NCI-H1930 (cell line): ENCODE measurements at places on chromosomes 1 and 21.

DNA sequence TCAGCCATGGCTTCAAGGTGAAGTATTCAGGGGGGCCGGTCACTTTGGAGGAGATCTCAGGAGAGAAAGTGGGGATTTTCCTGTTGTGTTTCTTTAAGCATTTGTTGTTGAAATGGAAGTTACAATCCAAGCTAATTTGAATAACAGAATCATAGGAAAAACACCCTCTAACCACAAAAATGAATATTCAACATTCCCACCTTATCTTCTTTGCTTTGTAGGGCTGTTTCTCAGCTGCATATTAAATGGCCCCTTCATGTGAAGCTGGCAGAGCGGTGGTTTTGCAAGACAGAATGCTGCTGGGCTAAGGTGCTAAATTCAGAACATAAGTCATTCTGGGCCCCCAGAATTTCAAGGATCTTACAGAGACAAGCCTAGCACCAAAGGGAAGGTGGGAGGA lies 279.0 kb downstream of the RRAGC start:
- no peak for DNase-seq

GRCh38 chr1:161114556-161114955 lies 3.3 kb downstream of the PFDN2 start:
- DNase-seq: no peak

DNA sequence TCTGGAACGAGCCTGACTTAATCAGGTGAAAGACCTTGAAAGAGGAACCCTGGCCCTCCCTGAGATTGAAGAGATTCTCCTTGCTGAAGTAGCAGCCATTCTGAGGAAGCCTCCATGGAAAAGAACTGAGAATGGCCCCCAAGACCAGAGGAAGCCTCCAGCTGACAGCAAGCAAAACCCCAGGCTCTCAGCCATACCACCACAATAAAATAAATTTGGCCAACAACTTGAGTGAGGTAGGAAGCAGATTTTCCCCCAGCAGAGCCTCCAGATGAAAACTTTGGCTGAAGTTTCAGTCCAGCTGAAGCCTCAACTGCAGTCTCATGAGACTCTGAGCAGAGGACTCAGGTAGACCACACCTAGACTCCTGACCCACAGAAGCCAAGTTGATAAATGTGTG lies 34.0 kb upstream of the SLAMF9 start:
- no peak for DNase-seq

GRCh38 chr1:157286096-157286495 lies 147.9 kb upstream of the ETV3 start:
- DNase-seq: no peak

- no peak for DNase-seq
These were observed 17.0 kb downstream of the C1orf159 start for GRCh38 chr1:1098681-1099421.

GRCh38 chr1:214417545-214418210 lies 133.7 kb downstream of the PTPN14 start:
- no peak for DNase-seq

GRCh38 chr1:84027368-84027767 lies 28.4 kb upstream of the TTLL7 start:
- DNase-seq: no peak

DNA sequence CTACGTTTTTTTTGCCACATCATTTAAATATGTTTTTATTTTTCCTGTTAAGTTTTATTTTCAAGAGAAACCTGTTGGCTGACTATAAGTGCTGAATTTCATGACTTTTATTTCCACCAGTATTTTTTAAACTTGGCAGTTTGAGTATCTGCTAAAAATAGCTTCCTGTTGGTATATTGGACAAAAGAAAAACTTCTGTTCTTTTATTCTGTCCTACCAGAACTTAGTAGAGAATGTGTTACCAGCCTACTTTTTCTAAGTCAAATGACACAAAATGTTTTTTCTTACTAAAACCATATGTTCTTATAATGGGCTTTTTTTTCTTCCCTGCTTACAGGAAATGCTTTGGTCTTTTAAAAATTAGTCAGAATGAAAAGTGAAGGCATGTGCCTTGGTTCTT lies 7.6 kb downstream of the DR1 start:
- no peak for DNase-seq

- DNase-seq: no peak
These were observed 759 bp downstream of the AMPD2 start for GRCh38 chr1:109620401-109620791.

DNA sequence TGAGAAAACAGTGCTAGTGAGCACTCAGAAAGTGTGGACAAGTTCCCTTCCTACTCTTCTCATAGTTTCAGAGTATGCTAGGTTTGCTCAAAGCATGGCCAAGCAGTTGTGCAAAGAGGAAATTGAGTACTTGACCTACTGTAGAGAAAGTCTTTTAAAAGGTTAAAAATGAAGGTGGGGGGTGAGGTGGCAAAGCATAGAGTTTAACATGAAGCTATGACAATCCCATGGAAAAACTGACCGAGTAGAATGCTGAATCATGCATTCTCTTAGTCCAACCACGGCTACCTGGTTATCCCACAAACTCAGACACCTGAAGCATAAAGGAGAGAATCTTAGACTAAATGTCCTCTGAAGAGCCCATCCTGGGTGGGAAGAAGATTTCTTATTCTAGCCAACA lies 79.9 kb downstream of the PTPN14 start:
- no peak for DNase-seq

DNA sequence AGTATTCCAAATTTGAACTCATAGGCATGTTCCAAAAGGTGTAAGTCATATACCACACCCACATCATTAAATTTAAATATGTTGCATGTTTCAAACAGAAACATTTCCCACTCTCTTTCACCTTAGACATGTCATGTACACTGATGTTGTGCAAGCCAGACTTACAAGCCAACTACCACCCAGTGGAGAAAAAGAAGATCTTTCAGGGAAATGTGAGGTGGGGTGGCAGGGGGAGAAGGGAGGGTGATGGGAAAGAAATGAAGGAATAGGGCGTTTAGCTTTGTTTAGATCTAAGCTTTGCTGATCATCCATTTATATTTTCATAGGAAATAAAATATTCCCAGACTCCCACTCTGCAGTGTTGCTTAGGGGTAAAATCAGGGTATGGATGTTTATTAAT lies 1.6 kb downstream of the NEGR1 start:
- DNase-seq: no peak

GRCh38 chr21:45000637-45001133 lies 60.9 kb downstream of the SLX9 start:
- no peak for DNase-seq

DNA sequence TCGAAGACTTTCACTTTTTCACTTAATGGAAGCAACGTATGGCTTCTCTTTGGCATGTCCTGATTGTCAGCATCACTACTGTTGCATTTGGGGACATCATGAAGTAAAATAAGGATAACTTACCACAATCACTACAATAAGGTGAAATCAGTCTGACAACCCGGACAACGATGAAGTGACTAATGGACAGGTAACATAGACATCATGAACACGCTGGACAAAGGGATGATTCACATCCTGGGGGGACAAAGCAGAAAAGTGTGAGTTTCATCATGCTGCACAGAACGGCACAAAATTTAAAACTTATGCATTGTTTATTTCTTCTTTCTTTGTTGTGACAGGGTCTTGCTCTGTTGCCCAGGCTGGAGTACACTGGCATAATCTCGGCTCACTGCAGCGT lies 53.9 kb downstream of the FH start:
- DNase-seq: no peak

DNA sequence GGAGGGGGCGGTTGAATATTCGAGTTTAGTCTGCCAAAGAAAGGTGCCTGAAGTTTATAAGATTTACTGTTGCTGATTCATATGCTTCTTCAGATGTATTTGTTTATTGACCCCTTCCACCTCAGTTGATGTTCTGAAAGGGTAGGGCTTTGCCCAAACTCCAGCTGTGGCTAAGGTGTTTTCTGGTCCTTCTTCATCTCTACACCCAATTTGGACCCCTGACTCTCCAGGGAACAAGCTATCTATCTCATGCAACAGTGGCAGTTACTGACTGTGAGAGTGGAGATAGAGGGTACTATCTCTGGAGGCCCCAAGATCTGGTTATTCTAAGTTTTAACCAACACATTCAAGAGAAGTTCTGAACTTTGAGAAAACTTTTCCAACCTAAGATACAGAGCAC lies 12.6 kb upstream of the ALG14 start:
- no peak for DNase-seq

DNA sequence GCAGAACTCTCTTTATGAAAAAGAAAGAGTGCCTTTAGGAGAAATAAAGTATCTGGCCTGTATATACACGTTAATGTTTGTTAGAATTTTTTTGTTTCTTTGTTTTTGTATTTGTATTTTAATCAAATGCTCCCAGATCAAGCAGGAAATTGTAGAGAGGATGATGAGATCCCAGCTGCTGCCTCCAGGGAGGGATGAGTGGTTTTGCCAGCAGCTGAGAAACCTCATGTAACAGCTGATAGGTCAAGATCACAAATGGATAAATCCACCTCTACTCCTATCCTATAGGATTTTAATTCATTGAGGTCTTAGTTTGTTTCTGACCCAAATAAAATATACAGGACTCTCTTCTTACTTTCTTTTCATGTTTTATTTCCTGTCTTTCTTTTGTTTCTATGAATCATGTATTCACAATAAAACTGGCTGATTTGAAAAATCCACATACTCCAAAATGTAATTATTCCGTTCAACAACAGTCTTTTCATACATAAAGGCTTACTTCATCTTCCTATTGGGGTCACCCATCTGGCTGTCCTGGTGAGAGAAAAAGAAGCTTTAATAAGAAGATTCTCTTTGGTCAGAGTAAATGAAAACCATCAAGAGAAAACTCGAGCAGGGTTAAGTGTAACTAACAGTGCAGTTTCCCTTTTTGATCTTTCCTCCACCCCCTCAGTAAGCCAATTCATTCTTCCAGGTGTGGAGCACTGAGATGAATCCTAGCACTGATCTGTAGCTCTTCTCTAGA lies 129.3 kb upstream of the PLPPR5 start:
- no peak for DNase-seq

GRCh38 chr1:211518330-211519289 lies 26.6 kb upstream of the RD3 start:
- no peak for DNase-seq

DNA sequence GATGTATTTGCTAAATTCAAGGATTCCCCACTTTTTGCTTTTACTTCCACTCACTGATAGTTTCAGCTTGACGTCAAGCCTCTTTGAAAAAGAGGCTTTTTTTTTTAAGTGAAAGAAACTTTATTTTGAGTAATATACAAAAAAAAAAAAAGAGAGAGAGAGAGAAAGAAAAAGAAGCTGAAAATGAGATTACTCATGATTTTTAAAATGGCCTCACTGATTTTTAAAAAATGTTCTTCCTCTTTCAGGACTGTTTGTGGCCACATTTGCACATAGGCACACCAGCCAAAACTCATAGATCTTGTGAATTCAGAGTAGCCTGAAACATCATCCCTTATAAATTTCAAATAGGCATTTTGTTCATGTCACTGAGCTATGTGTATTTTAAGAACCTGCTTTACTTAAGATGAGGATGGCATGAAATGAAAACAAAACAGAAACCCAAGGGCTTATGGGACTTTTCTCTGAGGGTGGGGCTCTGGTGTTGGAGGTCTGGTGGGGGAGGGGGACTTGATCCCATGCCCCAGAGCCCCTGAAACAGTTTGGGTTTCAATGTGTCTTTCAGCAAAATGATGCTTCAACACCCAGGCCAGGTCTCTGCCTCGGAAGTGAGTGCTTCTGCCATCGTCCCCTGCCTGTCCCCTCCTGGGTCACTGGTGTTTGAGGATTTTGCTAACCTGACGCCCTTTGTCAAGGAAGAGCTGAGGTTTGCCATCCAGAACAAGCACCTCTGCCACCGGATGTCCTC lies 6.1 kb downstream of the ATF3 start:
- DNase-seq: no peak

DNA sequence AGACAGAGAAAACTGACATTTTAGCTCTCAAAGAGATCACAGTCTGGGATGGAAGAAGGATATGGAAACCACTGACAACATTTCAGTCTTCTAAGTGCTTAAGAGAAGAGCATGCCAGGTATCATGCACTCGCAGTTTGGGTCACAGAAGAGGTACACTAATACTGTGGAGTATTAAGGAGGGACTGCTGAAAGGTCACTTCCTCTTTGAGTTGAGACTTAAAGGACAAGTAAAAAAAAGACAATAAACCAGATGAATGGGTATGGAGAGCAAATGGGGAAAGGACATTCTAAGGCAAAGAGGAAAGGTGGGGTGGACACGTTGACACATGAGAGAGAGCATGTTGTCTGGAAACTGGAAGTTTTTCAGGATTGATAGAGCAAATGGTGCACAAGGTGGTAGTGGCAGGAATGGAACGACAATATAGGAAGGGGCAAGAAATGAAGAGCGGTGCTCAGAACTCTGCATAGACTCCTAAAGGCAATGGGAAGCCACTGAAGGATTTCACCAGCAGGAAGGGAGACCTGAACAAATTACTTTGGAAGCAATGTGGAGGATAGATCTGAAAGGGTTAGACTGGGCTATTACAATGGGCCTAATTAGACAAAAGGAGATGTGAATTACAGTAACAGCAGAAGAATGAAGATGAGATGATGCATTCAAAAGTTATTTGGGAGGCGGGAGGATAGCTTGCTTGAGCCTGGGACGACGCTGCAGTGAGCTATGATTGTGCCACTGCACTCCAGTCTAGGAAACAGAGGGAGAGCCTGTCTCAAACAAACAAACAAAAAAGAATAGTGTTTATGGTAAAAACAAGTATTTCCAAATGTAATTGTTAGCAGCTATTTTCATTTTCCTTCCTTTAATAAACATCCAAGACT lies 11.1 kb downstream of the DIPK1A start:
- DNase-seq: no peak

GRCh38 chr21:16070207-16070651 lies 340.4 kb downstream of the USP25 start:
- DNase-seq: no peak

GRCh38 chr21:41483415-41483814 lies 24.5 kb downstream of the TMPRSS2 start:
- DNase-seq: no peak

GRCh38 chr1:46552357-46553237 lies 1.1 kb upstream of the KNCN start:
- DNase-seq: no peak

GRCh38 chr1:53655931-53656746 lies 82.8 kb downstream of the GLIS1 start:
- DNase-seq: no peak

DNA sequence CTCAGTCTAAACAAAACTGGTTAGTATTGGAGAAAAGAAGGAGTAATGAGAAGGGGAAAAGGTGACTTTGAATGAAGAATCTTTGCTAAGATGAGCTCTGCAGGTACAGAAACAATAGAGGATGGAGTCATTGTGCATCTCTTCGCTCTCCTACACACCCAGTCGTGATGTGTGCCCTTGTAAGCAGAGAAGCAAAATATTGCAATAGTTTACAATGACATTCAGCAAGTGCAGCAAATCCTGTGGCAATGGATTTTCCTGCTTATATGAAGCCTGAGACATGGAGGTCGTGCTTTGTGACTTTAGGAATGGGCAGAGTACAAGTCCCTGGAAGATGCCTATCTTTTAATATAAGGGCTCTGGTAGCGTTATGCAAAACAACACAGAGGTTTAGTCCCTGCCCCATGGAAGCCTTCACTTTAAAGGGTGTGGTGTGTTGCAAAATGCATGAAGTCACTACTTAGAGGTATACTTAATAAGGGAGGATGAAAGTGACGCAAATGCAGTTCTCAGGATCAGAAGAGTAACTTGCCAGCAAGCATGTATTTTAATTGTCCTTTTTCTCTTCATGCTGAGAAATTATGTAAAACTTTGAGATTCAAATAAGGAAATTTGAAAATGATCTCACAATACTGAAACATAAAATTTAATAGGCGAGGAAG lies 88.0 kb upstream of the IVNS1ABP start:
- no peak for DNase-seq

GRCh38 chr1:43802356-43802980 lies 95.1 kb downstream of the ST3GAL3 start:
- no peak for DNase-seq

GRCh38 chr1:51484591-51484990 lies 34.5 kb downstream of the EPS15 start:
- DNase-seq: no peak

- no peak for DNase-seq
These were observed 26.4 kb downstream of the LHX4 start for GRCh38 chr1:180256341-180257027.
